ENCODE measurements at places on chromosomes 12 and 14.

GRCh38 chr14:36320897-36321381 lies 502 bp upstream of the MBIP start:
- DNase-seq = no peak

- no peak for DNase-seq
Measured at GRCh38 chr14:32620303-32620702, 291.2 kb downstream of the AKAP6 start.

GRCh38 chr14:103225476-103225875 lies 102.2 kb downstream of the TNFAIP2 start:
- no peak for DNase-seq

GRCh38 chr12:129226851-129227250 lies 373.6 kb downstream of the GLT1D1 start:
- no peak for DNase-seq

DNA sequence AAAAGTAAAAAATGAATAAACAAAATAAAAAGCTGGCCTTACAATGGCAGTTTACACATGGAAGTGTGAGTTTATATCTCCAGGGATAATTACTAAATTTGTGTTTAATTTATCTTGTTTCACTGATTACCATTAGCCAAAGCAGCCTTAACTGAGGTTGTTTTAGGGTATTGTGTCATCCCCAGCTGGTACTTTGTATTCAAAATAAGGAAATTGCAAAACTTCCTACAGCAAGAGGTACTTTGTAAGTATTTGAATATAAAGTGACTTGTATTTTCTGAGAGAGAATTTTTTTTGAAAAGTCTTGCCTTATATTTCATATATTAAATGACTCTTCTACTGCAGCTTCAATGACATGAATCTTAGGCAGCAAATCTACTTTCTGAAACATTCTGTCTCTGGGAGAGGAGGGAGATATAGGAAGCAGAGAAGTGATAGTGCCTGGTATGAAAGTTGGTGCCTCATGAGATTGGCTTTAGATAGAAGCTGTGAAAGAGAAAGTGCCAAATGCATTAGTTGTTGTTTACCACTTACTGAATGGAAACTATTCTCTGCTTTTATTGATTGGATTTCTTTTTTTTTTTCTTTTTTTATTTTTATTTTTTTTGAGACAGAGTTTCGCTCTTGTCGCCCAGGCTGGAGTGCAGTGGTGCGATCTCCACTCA lies 6.7 kb downstream of the FNTB start:
- DNase-seq = no peak

DNA sequence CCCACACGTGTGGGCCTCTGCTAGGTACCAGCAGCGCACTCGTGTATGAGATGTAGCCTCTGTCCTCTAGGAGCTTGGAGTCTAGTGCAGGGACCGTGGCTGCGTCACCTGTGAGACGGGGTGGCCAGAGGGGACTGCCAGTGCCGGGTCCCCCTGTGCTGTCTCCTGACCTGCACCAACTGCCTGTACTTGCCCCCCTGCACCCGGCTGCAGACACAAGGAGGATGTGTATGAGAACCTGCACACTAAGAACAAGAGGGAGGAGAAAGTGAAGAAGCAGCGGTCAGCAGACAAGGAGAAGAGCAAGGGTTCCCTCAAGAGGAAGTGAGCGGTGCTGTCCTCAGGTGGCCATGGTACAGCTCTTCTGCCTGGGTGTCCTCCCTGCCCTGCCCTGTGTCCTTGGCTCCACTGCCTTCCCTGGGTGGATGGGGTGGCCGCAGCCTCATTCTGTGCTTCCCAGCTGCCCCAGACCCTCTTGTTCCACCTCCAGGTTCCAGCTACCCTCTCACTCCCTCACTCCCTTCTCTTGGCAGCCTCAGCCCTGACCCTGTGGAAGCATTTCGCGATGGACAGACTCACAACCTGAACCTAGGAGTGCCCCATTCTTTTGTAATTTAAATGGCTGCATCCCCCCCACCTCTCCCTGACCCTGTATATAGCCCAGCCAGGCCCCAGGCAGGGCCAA lies 9.6 kb downstream of the PTPN6 start:
- DNase-seq = no peak

Data from CD4-positive, alpha-beta T cell treated with Interleukin-6 for 4 hours (primary cell).